ENCODE measurements at places on chromosomes 13 and 19.

- DNase-seq = no peak
These were observed 580.6 kb upstream of the SPRY2 start for GRCh38 chr13:80921541-80921940.

DNA sequence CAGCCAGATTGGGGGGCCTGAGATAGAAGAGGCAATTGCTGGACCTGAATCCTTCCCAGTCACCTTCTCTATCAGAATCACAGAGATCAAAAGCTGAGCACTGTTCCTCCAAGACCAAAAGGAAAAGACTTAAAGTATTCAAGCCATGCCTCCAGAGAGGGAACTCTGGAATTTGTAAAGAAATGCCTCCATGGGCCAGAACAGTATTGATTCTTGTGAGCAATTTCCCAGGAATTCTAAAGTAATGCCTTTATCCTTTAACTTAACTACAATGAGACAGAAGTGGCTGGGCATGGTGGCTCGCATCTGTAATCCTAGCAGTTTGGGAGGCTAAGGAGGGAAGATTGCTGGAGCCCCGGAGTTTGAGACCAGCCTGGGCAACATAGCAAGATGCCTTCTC, 148.8 kb downstream of the FLT1 start:
- DNase-seq = no peak

DNA sequence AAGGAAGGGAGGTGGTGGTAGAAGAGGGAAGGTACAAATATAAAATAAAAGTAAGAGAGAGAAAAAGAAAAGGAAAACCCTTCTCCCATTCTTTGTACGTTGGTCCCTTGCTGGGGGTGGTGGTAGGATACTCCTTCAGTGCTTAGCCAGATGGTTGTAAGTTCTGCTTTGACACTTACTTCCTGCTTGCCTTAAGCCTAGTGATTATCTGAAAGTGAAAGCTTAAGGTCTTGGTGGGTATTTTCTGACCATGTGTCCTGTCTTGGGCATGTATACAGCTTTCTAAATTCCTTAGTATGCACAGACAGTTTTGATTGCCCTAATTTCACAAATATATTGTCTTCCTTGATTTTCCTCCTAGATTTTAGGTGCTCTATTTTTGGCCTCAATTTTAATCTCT, 314.8 kb downstream of the PCDH17 start:
- peak; percentile 7 for DNase-seq

DNA sequence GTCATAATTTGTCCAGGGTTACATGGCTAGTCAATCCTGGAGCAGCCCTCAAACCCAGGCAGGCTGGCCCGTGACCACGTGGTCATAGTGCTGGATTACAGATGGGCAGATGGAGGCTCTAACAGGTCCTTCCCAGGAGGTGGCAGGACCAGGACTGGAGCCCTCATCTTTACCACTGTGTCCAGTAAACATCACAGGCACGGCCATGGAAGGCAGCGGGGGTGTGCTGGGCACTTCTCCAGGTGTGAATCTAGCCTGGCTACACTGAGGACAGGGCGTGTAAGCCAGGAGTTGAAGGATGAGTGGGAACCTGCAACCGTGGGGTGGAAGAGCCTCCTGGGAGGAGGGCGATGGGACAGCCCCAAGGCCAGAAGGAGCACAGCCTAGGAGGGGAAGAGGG, 6.1 kb downstream of the CIC start:
- no peak for DNase-seq

GRCh38 chr19:47283405-47284059, 8.8 kb downstream of the INAFM1 start:
- no peak for DNase-seq

GRCh38 chr13:45786293-45786920, 65.1 kb downstream of the SIAH3 start:
- no peak for DNase-seq

Data from KG1 (cell line).